ENCODE measurements at places on chromosomes 16 and 17.

GRCh38 chr17:21286909-21287702 is 2.6 kb downstream of the MAP2K3 start:
- DNase-seq = no peak

DNA sequence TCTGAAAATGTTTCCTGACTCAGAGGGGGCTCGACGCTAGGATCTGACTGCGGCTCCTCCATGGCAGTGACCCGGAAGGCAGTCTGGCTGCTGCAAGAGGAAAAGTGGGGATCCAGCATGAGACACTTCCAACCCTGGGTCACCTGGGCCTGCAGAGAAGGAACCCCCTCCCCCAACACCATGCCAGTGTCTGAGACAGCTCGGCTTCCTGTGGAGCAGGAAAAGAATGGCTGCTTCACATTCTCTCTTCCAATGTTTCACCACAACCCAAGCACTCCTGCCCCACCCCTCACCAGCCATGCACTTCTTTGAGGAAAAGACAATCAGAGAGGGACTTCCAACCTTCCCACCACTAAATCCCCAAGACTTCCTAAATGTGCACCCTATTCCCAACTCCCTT is 10.8 kb downstream of the TP53 start:
- no peak for DNase-seq

GRCh38 chr16:49485663-49486062 is 112.1 kb downstream of the C16orf78 start:
- no peak for DNase-seq

DNA sequence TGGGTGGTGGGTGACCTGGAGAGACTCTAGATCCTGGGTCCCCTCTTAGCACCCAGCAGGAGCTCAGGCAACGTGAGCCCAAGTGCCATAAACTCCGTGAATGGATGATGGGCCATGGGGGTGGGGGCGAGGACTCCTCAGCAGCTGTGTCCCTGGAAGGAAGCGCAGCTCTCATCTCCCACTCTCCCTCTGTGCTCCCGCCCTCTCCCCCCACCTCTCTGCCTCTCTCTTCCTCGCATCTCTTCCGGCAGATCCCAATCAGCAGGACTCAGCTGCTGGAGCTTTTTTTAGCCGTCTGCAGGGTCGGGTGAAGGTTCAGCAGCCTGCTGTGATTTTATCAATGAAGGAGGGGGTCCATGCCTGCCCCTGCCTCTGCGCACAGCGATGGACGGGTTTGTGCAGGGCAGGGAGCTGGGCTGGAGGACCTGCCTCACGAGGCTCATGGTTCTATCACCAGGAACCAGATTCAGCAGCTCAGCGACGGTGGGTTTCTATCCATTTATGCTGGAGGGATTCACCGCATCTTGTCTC is 8.3 kb downstream of the CCR7 start:
- DNase-seq = no peak

- DNase-seq = no peak
Observed at GRCh38 chr16:81657224-81657623, 121.9 kb upstream of the PLCG2 start.

DNA sequence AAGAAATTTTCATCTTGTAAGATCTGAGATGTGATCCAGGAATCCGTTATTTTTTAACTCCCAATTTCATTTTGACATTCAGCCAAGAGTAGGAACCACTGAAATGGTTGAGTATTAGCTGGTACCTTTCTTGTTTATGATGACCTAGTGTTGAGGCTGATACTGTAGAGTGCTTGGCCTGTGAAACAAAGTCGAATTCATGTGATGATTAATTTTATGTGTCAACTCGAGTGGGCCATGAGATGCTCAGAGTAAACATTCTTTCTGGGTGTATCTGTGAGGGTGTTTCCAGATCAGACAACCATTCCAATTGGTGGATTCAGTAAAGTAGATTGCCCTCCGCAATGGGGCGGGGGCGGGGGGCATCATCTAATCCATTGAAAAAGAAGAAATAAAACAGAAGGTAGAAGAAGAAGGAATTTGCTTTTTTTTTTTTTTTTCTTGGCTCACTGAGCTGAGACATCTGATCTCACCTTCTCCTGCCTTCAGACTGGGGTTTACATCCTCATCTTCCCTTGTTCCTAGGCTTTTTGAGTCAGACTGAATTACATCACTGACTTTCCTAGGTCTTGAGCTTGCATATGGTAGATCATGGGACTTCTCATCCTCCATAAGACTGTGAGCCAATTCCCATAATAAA is 264.6 kb upstream of the KCNJ16 start:
- peak; percentile 16 for DNase-seq

DNA sequence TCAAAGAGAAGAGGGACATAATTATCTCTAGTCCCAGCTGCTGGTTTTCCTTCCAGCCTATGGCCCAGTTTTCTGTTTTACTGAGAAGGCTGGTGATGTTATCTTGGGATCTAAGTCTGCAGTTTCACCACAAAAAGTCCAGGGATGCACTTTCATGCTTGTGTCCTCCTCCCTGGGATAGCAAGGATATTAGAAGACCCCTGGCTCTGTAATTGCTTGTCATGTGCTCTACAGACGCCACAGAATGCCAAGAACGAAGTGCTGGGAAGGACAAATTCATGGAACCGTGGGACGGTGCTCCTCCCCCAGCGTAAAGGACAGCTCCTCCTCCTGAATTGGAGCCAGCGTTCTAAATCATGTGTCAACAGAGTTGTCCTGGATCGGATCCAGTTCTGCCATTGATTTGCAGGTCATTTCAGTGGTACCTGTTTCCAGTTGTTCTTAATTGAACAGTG is 8.6 kb downstream of the MAPT start:
- no peak for DNase-seq

DNA sequence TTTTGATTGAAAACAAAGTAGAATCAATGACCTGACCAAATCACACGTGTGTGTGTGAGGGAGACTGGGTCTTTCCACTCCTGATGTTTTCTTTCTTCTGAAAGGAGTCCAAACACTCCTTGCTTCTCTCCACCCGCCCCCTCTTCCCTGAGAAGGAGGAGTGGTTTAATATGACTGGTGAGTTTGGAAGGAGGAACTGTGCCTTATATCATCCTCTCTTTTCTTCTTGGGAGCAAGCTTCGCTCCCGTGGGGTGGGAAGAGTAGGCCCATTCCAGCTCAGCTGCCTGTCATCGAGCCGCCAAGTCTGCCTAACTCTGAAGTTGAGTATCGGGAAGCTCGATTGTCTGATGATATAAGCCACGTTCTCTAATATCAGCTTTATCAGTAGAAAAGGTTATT is 96.5 kb downstream of the YPEL2 start:
- DNase-seq = peak; percentile 24

- DNase-seq = no peak
Observed at GRCh38 chr17:80660527-80661198, 116.0 kb downstream of the RPTOR start.

DNA sequence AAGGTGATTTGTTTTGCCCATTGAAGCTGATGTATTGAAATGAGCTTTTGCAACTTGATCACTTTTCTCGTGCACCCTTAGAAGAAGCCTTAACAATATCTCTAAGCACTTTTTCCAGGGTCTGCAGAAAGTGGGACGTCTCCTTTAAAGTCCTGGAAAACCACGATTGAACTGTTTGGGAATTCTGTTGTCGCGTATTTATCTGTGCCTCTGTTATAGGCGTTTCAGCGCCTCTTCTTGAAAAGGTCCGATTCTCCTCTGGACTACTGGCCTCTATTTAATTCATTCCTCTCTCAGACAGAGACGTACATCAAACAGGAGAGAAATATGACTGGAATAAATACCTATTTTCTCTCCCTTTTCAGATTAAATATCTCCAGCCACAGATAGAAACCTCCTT is 262.4 kb upstream of the PSMD7 start:
- no peak for DNase-seq

- DNase-seq = no peak
Observed at GRCh38 chr16:89071686-89072547, 21.7 kb upstream of the ACSF3 start.

- peak; percentile 60 for DNase-seq
Observed at GRCh38 chr17:39069114-39069756, 82.2 kb downstream of the PLXDC1 start.

GRCh38 chr17:6346986-6347385 is 87.9 kb downstream of the AIPL1 start:
- no peak for DNase-seq

DNA sequence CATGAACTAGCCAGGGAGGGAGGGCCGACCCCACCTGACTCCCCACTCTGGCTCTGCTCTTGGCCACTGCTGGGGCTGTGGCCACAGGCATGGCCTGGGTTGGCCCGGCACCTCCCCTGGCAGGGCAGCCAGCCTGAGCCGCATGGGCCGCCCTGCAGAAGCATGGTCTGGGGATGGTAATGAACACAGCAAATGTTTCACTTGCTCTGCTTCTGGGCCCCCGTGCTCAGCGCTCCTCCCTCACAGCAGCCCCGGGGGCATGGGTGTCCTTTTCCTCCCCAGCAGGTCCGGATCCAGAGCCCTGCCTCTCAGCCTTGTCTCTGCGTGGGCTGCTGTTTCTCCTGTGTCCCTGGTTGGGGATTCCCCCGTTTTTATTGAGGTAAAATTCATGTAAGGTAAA is 30.9 kb upstream of the KCNJ12 start:
- no peak for DNase-seq

GRCh38 chr16:17452922-17453321 is 17.8 kb downstream of the XYLT1 start:
- DNase-seq = no peak

GRCh38 chr16:616733-617586 is 13.8 kb upstream of the WFIKKN1 start:
- no peak for DNase-seq

- DNase-seq = no peak
Observed at GRCh38 chr17:38702916-38703741, 1.9 kb upstream of the MLLT6 start.

GRCh38 chr16:67872631-67873434 is at the start of gene EDC4:
Gene EDC4 (plus strand): TSS chr16:67873052. CDS start chr16:67873262, 210 bp downstream.
- DNase-seq = peak; percentile 61

DNA sequence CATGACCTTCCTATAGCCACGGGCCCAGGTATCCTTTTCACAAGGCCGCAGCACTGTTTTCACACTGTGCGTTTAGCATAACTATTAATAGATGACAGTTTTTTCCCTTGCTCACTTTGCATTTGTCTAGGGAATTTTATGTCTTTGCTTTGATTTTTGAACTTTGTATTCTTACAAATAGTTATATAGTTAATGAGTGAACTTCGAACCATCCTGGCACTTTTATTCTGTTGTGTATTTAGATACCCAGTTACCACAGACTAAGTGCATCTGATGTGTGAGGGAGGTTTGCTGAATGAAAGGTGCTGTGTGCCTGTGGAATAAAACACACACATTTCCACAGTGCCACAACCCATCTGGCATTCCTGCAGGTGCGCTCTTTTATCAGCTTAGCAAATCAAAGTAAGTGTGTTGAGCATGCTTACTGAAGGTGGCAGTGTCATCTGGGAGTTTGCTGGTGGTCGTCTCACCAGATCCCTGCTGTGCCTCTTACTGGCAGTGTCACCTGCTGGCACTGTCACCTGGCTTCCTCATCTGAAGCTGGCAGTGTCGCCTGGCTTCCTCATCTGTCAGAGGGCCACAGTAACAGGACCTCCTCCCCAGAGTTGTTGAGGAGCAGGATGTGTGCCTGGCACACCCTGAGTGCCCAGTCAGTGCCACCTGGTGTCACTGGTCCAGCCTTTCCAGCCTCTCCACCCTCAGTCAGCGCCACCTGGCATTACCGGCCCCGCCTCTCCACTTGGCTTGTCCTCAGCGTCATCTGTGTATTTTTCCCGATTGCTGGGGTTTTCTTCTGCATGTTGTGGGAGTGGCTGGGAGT is 37.6 kb downstream of the USP10 start:
- no peak for DNase-seq

GRCh38 chr17:30576326-30576861 is 99.2 kb downstream of the GOSR1 start:
- no peak for DNase-seq

- DNase-seq = no peak
Observed at GRCh38 chr16:50910736-50911100, 168.8 kb downstream of the CYLD start.

GRCh38 chr17:19290066-19290705 is 53.0 kb downstream of the EPN2 start:
- no peak for DNase-seq
